ENCODE measurements at places on chromosomes 7 and 10.

- no peak for DNase-seq
Observed at GRCh38 chr7:90938371-90938770, 325.9 kb upstream of the FZD1 start.

- no peak for DNase-seq
Observed at GRCh38 chr7:94250987-94251386, 143.7 kb upstream of the COL1A2 start.

GRCh38 chr7:132103718-132104117 is 472.6 kb downstream of the PLXNA4 start:
- DNase-seq, result no peak

GRCh38 chr7:127995156-127995880 is 35.9 kb downstream of the LRRC4 start:
- no peak for DNase-seq

DNA sequence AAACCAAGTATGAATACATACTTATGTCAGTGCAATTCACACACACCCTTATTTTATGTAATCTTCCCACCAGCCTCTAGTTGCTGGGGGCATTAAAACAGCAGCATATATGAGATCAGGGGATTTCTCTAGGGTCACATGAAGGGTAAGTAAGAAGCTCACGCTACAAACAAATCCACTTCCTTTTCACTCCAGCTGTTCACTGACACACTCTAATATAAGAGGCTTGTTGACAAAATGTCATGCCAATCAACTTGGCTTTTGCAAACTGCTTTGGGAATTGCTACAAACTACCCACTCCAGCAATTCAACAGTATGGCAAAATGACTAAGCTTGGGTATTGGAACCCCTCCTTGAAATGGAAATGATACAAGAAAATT is 10.3 kb downstream of the FAM3C start:
- DNase-seq, result peak; percentile 66

GRCh38 chr10:130463104-130463875 is 327.1 kb downstream of the GLRX3 start:
- DNase-seq, result no peak

DNA sequence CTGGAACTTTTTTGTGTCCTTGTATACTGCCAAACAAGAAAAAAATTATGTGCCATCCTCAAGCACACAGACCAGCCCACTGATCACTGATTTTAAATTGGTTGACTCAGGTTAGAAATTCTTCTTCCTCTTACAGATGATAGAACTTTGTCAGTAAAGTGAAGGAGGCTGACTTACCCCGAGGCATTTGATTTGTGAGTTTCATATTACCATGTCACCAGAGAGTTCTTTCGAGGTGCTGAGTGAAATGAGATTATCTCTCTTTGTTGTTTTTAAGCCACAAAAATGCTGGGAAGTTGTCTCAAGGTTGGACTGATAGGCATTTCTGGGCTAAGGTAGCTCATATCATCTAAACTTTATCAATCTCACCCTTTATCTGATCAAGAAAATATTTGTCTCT is 78.8 kb upstream of the FAM180A start:
- DNase-seq, result no peak

DNA sequence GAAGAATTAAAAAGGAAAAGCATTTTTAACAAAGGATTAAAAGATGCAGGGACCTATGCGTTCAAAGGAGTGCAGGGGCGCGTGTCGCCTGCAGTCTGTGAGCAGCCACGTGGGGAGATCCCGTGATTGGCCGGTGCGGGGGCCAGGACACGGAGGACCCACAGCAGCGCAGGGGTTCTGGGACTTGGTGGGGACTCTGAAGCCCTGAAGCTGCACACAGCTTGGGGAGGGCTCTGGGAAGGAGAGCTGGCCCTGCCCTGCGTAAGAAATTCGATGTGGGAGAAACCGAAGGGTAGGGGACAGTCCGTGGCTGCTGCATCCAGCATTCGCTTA is 268.1 kb downstream of the KLF6 start:
- DNase-seq, result no peak

- no peak for DNase-seq
Observed at GRCh38 chr7:154504918-154505317, 452.7 kb downstream of the DPP6 start.

DNA sequence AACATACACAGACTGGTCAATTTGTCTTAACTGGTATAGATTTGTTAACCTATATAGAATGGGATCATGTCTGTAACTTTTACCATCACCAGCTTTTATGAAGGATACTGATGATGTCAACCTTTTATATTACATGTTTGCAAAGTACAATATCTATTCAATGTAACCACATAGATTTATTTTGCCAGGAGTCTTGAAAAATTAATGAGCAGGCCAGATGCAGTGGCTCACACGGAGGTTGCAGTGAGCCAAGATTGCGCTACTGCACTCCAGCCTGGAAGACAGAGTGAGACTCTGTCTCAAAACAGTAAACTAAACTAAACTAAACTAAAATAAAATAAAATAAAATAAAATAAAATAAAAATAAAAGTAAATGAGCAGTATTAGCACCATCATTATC is 30.0 kb upstream of the PARD3 start:
- no peak for DNase-seq

All from CD14-positive monocyte (primary cell).